AG04450 (cell line): ENCODE measurements at places on chromosomes 7 and 10. TPM values are rescaled to one million over a fixed set of nuclear protein-coding genes. Genes with fewer than 3 reads are reported as not detected.

DDC gene
- not detected in 2 replicates for polyA plus RNA-seq

ARHGEF5 gene
- polyA plus RNA-seq = 0.47 and 0.79 TPM in 2 replicates

ZNF775 gene
- polyA plus RNA-seq = 2.2 and 3.0 TPM in 2 replicates

GRCh38 chr7:94396596-94396995, 1.9 kb downstream of the COL1A2 start:
- DNase-seq = no peak

- DNase-seq = no peak
These were observed 29.6 kb upstream of the ZNF488 start for GRCh38 chr10:47413531-47414226.

- DNase-seq = no peak
These were observed 216.4 kb upstream of the LRGUK start for GRCh38 chr7:133910761-133911160.
